ENCODE measurements at places on chromosomes 5 and 9.

GRCh38 chr5:14579246-14579645 is 2.3 kb upstream of the OTULINL start:
- DNase-seq: no peak

DNA sequence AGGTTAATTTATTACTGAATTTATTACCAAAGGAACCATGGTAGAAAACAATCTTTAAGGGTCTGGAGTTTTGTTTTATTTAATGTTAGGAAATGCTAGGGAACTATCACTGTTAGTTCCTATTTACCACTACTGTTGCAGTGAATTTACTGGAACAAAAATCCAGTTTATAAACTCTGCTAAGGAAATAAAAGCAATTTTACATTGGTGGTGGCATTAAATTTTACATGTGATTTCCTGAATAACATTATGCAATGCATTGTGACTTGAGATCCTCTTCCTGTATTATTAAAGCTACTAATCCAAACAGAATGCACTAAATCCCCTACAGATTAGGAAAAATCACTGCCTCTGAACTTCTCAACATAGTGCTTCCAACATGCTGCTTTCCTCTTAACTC is 599.5 kb upstream of the PTGER4 start:
- DNase-seq: no peak

- DNase-seq: no peak
Observed at GRCh38 chr5:135248801-135249231, 150.2 kb downstream of the MACROH2A1 start.

DNA sequence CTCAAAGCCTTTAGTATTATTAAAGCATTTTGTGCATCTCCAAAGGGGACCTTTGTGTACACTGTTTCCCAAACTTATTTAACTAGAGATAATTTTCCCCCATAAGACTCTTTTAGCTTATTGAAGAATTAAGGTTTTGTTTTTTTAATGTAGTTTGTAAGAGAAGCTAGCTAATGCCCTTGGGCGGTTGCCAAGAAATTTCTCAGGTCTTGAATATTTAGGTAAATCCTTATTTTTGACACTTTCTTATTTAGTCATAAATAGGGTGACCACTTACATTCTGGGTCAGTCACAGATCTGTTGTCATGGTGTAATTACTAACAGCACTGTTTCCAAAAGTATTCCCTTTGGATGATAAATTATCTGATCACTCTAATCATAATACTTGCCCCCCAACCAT is 27.2 kb downstream of the TNFAIP8 start:
- no peak for DNase-seq

GRCh38 chr9:100811643-100812042 is 216.9 kb upstream of the PLPPR1 start:
- DNase-seq: no peak

GRCh38 chr9:124506433-124506832 is 766 bp downstream of the NR5A1 start:
- DNase-seq: no peak

All from NCI-H748 treated with DMSO at 0.1 percent for 48 hours (cell line).